ENCODE measurements at places on chromosomes 6 and 20.

DNA sequence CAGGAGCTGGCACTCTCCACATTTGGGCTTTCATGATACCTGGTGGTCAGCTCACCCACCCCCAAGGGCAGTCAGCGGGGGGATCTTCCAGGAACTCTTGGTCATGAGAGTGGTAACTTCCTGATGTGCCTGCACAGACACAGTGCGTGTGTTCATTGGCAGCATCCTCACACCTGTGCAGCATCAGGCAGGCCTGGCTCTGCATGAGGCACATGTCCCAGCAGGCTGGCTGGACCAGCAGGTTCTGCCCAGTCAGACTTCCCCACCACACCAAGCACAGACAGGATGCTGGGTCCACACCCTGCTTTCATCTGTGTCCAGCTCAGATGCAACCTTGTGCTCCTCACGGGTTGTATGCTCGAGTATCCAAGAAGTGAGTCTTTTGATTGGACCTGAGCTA is 15.7 kb upstream of the UNC93A start:
- DNase-seq, result no peak

GRCh38 chr20:24764027-24764793 is 184.9 kb upstream of the CST7 start:
- DNase-seq, result no peak

- no peak for DNase-seq
Measured at GRCh38 chr6:142152746-142153145, 5.7 kb downstream of the VTA1 start.

- DNase-seq, result no peak
Measured at GRCh38 chr6:104954190-104954797, 2.6 kb upstream of the LIN28B start.

DNA sequence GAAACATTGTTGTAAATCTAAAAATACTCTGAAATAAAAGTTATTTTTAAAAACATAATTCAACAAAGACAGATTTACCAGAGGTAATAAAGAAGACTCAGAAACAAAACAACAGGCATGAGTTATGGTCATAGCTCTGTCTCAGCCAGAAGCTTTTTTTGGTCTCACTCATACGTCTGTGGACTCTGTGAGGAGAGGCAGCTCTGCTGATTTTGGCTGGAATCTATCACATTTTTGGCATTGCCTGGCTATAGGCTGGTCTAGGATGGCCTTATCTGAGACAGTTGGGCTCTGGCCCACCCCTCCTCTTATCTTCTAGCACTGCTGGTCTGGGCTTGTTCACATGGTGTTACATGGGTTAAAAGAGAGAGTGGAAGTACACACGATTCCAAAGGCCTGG is 514.0 kb upstream of the BTBD3 start:
- DNase-seq, result no peak

DNA sequence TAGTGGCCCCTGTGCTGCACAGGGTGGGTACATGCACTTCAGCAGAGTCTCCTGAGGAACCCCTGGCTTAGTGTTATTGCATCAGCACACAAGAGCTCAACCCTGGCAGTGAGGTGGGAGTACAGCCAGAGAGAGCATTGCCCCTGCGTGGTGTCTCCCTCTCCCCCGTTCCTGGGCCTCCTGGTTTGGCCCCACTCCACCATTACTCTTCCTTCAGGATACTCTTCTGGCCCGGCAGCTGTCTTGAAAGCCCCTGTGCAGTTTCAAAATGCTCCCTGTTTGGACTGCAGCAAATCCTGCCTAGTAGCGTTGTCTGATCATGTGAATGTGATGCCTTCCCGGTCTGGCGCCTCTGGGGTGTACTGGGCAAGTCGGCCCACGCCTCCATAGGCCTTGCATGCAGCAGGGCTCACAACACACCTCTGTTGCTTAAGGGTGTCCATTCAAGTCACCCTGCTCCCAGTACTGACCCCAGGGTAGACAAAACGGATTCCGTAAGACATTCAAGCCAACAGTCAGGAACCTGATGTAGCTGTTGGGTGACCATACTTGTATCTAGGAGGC is 32.1 kb downstream of the TXNDC5 start:
- no peak for DNase-seq

DNA sequence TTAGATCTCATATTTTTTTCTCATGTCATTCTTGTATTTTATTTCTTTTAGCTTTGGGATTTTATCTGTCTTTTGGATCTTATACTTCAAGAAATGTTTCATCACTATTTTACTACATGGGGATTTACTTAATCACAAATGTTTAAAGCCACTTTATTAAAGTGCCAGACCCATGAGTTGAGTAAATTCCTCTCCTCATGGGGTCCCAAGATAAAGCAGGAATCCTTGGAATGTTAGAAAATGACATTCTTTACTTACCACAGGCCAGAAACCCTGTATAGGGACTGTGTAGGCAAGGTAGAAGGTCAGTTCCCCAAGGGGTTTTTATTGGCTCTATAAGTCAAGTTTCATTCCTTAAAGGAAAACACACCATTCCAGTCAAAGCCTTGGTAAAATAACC is 28.4 kb upstream of the OR2J2 start:
- no peak for DNase-seq

GRCh38 chr20:7667194-7667593 is 273.1 kb downstream of the HAO1 start:
- DNase-seq, result no peak
